Head of caudate nucleus (tissue), 42 donors: ENCODE measurements at places on chromosomes 6 and 20.

DNA sequence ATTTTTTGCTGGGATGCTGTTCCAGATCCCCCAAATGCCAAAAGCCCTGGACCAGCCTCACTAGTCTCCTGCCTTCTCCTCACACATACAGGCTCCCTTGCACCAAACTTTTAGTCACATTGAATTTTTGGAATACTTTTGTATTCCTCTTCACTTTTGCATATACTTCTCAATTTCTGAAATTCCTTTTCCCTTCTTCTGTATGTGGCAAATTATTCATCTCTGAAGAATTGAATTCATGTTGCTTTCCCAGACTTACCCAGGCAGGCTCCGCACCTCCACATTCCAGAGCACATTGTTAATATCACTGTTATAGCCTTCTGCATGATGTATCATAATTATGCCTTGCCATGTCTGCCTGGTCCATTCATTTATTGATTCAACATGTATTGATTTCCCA lies 255.3 kb upstream of the POU3F2 start:
- no peak for DNase-seq

- no peak for DNase-seq
Measured at GRCh38 chr20:17611290-17611539, 41.3 kb downstream of the DSTN start.

- DNase-seq, result no peak
Measured at GRCh38 chr20:53402233-53403005, 191.2 kb downstream of the ZNF217 start.

DNA sequence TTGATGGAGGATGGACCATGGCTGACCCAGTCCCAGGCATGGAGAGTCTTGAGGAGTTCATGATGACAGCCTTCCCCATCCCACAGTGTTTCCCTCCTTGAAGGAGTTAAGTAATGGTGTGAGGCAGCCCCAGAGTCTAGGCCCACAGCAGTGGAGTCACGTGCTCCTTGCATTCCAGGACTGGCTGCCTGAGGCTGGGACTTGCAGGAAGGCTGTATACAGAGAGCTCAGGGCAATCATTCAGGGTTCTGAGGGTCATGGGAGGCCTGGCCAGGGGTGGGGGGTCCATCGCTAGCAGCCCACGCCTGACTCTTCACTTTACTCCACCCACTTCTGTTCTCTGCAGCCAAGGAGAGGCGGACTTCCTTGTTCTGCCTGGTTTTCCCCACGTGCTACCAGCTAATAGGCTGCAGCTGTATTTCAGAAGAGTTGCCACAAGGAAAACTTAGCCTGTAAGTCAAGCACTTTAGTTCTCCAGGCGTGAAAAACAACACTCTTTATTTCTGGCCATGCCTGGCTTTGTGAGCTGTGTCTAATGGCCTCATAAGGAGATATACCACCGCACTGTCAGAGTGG lies 272.5 kb downstream of the DHX35 start:
- DNase-seq, result no peak

- DNase-seq, result no peak
Measured at GRCh38 chr6:138957484-138957883, 30.6 kb downstream of the REPS1 start.

DNA sequence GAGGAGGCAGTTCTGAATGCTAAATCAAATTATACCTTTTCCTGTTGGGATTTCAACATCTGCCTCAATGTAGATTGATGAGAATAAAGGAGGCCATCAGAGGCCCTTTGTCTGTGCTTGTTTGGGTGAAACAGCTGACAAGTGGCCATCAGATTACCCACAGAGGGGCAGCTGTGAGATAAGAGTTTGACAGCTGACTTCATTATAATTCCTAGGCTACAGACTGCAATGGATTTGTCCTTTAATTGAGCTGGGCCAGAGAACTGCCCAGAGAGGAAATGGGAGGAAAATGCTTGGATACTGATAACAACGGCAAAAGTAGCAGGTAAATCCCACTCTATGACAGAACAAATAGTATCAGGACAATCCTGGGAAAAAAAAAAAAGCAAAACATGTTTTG lies 649.4 kb downstream of the HDGFL1 start:
- peak; percentile 59 for DNase-seq
